T-helper 17 cell (primary cell): ENCODE measurements at places on chromosomes 16 and 17. TPM values are rescaled to one million over a fixed set of nuclear protein-coding genes. Genes with fewer than 3 reads are reported as not detected.

- H3K4me3 ChIP-seq = no peak overlapping the region
- peaks cover 6% of the 10 kb centered on the region for H3K36me3 ChIP-seq
- DNase-seq = no peak
These were observed 77.9 kb downstream of the CCT6B start for GRCh38 chr17:34883106-34884000.

RPH3AL gene
- 1.3 TPM for total RNA-seq

GRCh38 chr17:52181782-52182181 lies 23.3 kb upstream of the CA10 start:
- H3K27ac ChIP-seq = no peak overlapping the region
- H3K27me3 ChIP-seq = peaks cover 20% of the 10 kb centered on the region
- H3K4me1 ChIP-seq = no peaks in the 10 kb centered on the region

CACNG5 gene
- not detected for total RNA-seq

GRCh38 chr17:75047398-75048098 lies 523 bp downstream of the KCTD2 start:
- peak overlapping the region; percentile 89 for H3K27ac ChIP-seq
- no peaks in the 10 kb centered on the region for H3K27me3 ChIP-seq
- no peak for DNase-seq
- peaks cover 28% of the 10 kb centered on the region for H3K4me1 ChIP-seq
- peaks cover 4% of the 10 kb centered on the region for H3K36me3 ChIP-seq

DNA sequence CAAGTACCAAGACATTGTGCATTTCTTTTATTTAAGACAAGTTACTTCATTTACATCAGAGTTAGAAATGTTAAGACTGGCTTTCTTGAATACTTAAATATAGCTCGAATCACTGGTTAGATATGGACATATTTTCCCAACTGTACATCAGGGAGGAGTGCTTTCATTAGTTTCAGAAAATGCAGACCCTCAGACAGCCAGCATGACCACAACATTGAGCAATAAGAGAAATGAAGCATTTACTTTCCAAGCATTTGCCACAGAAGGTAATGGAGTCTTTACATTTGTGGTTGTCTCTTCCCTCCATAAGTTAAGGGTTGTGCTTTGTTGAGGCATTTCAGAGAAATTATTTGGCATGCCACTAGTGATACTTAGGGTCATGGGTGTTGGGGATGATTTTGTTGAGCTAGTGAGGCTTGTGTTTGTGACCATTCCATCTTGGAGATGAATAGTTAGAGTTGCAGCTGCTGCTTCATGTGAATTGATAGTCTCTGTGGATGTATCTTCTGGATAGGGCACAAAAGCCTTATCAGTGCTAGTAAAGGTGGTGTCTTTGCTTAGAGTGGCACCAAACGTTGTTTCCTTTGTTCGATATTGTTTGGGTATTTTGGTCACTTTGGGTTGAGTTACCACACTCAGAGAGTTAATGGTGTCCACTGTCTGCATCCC lies 2.1 kb downstream of the OMG start:
- no peak for DNase-seq
- H3K36me3 ChIP-seq = no peaks in the 10 kb centered on the region
- H3K4me3 ChIP-seq = no peak overlapping the region
- no peaks in the 10 kb centered on the region for H3K27me3 ChIP-seq
- H3K27ac ChIP-seq = no peak overlapping the region

KRT39 gene
- not detected for total RNA-seq

TBC1D3C gene
- total RNA-seq = not detected

- no peaks in the 10 kb centered on the region for H3K27me3 ChIP-seq
- no peaks in the 10 kb centered on the region for H3K36me3 ChIP-seq
- no peak overlapping the region for H3K4me3 ChIP-seq
- no peak overlapping the region for H3K27ac ChIP-seq
- DNase-seq = no peak
These were observed 29.0 kb downstream of the SPAG9 start for GRCh38 chr17:51091635-51092034.

GRCh38 chr16:67161595-67162058 lies 1.9 kb downstream of the FBXL8 start:
- no peaks in the 10 kb centered on the region for H3K36me3 ChIP-seq
- H3K4me1 ChIP-seq = peaks cover 40% of the 10 kb centered on the region
- peaks cover 11% of the 10 kb centered on the region for H3K27me3 ChIP-seq
- H3K27ac ChIP-seq = peak overlapping the region; percentile 21
- DNase-seq = no peak

NRN1L gene
- total RNA-seq = 2.5 TPM

GRCh38 chr17:66548158-66548557 lies 245.7 kb downstream of the PRKCA start:
- H3K27ac ChIP-seq = peak overlapping the region; percentile 47
- H3K4me3 ChIP-seq = peak overlapping the region; percentile 68
- peaks cover 28% of the 10 kb centered on the region for H3K4me1 ChIP-seq
- DNase-seq = no peak

TPSAB1 gene
- not detected for total RNA-seq

GRCh38 chr16:19882186-19882585 lies 2.5 kb downstream of the GPRC5B start:
- H3K27me3 ChIP-seq = peaks cover 26% of the 10 kb centered on the region
- no peak for DNase-seq
- H3K36me3 ChIP-seq = peaks cover 3% of the 10 kb centered on the region
- H3K4me1 ChIP-seq = peaks cover 26% of the 10 kb centered on the region
- H3K27ac ChIP-seq = no peak overlapping the region

GRCh38 chr17:57956291-57957119 lies 1.3 kb upstream of the CUEDC1 start:
- peak overlapping the region; percentile 32 for H3K27ac ChIP-seq
- no peaks in the 10 kb centered on the region for H3K36me3 ChIP-seq

- H3K4me1 ChIP-seq = no peaks in the 10 kb centered on the region
- no peak for DNase-seq
- H3K27ac ChIP-seq = no peak overlapping the region
- no peaks in the 10 kb centered on the region for H3K27me3 ChIP-seq
- peaks cover 5% of the 10 kb centered on the region for H3K36me3 ChIP-seq
- H3K4me3 ChIP-seq = no peak overlapping the region
These were observed 660.9 kb downstream of the MAF start for GRCh38 chr16:78939597-78939996.

GRCh38 chr16:62077998-62078397 lies 41.8 kb upstream of the CDH8 start:
- no peak for DNase-seq
- no peak overlapping the region for H3K4me3 ChIP-seq
- no peaks in the 10 kb centered on the region for H3K4me1 ChIP-seq
- H3K36me3 ChIP-seq = no peaks in the 10 kb centered on the region
- no peaks in the 10 kb centered on the region for H3K27me3 ChIP-seq

DNA sequence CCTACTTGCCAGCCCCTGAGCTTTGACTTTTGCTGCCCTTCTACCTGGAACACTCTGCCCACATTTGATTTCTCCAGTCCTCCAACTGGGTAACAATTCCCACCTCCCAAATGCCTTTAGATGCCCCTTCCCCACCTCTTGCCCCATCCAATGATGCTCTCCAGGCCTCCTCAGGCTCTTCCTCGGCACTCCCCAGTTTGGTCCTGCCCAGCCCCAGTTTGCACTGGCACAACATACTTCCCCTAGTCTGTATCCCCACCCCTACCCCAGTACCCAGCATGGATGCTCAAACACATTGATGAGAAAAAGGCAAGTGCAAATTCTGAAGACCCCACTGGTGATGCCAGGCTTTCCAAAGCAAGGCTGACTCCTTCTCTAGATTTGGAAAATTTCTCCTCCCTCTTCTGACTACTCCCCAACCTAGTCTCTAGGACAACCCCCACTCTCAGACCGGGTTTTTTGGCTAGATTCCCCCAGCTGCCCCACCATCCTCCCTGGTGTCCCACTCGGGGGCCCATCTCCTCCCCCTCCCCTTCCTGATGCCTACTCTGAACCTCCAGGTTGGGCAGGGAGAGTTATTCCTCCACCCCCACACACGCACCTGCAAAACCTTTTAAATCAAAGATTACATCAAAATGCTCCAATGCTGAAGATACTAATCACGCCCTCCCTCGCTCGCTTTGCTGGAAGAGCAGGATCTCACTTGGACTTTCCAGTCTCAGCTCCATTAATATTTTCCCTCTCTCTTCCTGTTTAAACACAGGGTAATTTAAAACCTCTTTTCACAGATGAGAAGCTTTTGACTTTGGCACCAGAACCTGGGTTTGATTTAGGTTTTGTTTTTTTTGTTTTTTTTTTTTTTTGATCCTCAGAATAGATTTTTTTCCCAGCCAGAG lies 94.9 kb downstream of the TMEM132E start:
- H3K4me1 ChIP-seq = peaks cover 2% of the 10 kb centered on the region
- H3K27ac ChIP-seq = no peak overlapping the region
- peaks cover 67% of the 10 kb centered on the region for H3K27me3 ChIP-seq
- H3K36me3 ChIP-seq = no peaks in the 10 kb centered on the region
- no peak for DNase-seq

DNA sequence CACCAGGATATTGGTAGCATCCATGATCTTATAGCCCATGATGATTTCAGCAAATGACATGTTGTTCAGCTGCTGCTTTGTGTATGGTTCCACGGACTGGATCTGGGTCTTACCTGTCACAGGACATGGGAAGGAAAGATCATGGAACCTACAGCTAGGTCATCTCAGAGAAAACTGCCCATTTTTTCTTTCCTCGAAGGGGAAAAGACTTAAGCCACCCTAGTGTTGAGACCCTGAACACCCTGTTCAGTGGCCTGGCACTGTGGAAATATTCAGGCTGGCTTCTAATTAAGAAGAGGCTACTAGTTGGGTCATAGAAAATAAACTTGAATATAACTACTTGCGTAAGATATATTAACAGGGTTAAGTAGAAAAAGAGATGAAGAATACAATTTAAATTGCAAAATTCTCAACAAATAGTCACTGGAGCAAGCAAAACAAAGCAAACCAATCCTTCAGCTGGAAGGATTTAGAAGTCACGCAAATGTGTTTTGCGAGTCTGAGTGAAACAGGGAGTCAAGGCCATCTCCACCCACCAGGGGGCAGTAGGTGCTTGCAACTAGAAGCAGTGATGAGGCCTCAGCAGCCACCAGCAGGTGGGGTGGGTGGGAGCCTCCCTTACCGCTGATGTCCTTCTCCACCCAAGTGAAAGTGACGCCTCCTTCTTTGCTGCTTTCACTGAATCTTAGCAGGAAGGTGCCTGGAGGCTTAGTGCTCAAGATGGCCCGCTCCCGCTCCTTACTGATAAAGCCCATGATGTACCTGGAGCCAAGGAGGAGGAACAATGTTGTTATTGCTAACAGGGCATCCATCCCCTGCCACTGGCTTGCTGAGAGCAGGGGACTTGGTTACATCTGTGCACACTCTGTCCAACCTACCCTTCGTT lies 34.3 kb downstream of the STAT5A start:
- DNase-seq = peak; percentile 93
- H3K27me3 ChIP-seq = no peaks in the 10 kb centered on the region
- H3K4me1 ChIP-seq = peaks cover 15% of the 10 kb centered on the region
- H3K4me3 ChIP-seq = peak overlapping the region; percentile 12

DNA sequence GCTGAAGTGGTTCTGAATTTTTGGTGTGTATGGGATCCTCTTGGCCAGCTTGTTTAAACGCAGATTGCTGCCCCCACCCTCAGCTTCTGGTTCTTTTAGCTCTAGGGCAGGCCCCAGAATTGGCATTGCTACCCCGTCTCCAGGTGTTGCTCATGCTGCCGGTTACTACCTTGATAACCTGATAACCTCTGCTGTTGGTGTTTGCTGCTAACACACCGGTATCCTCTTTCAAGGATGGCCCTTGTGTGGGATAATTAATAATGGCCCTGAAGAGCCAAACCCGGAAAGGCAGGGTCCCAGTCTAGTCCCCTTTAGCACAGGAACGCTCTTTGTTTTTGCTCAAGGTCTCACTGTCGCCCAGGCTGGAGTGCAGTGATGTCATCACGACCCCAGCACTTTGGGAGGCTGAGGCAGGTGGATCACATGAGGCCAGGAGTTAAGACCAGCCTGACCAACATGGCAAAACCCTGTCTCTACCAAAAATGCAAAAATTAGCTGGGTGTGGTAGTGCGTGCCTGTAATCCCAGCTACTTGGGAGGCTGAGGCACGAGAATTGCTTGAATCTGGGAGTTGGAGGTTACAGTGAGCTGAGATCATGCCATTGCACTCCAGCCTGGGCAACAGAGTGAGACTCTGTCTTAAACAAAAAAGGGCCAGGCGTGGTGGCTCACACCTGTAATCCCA lies 1.3 kb upstream of the ST3GAL2 start:
- peak overlapping the region; percentile 92 for H3K4me3 ChIP-seq
- no peak for DNase-seq
- peaks cover 5% of the 10 kb centered on the region for H3K36me3 ChIP-seq
- peaks cover 22% of the 10 kb centered on the region for H3K4me1 ChIP-seq

GRCh38 chr16:3514621-3515020 lies 13.8 kb downstream of the CLUAP1 start:
- H3K27ac ChIP-seq = no peak overlapping the region
- no peak overlapping the region for H3K4me3 ChIP-seq
- H3K4me1 ChIP-seq = peaks cover 22% of the 10 kb centered on the region

DNA sequence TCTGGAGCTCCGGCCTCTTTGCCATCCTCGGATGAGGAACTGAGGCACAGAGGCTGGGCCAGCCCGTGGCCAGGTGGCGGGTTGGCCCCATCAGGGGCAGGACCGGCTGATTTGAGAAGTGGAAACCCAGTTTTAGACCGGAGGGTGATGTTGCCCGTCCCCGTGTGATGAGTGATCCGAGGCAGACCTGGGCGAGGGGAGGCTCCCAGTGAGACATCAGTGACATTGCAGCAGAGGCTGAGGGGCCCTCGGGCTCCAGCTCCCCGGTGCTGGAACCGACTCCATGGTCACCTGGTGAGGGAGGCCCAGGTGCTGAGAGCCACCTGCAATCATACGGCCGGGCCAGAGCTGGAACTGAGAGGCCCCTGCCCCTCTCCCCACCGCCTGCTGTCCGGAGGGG lies 26.9 kb upstream of the CACNA1H start:
- H3K27me3 ChIP-seq = no peaks in the 10 kb centered on the region
- no peak overlapping the region for H3K4me3 ChIP-seq

GRCh38 chr17:66227212-66228045 lies 1.8 kb downstream of the APOH start:
- no peak overlapping the region for H3K27ac ChIP-seq
- no peak overlapping the region for H3K4me3 ChIP-seq
- H3K4me1 ChIP-seq = peaks cover 6% of the 10 kb centered on the region
- peaks cover 15% of the 10 kb centered on the region for H3K27me3 ChIP-seq
- no peak for DNase-seq
- H3K36me3 ChIP-seq = peaks cover 6% of the 10 kb centered on the region

KRTAP4-1 gene
- total RNA-seq = not detected

DNA sequence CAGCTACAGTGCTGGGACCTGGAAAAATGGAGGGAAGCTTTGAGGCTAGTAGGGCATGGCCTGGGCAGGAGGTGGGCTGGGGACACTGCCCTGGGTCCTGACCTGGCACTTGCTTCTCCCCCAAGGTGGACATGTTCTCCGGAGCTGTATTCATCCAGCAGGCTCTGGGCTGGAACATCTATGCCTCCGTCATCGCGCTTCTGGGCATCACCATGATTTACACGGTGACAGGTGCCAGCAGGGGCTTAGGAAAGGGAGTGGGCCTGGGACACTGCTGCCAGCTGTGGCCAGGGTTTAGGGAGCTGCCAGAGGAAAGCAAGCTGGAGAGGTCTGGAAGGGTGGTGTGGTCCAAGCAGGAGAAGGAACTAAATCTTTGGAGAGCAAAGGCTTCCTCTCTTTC lies 3.1 kb downstream of the SLC5A2 start:
- no peaks in the 10 kb centered on the region for H3K27me3 ChIP-seq
- H3K36me3 ChIP-seq = peaks cover 3% of the 10 kb centered on the region
- H3K4me3 ChIP-seq = peak overlapping the region; percentile 94
- H3K27ac ChIP-seq = no peak overlapping the region
- DNase-seq = no peak

CCL4L2 gene
- 0.62 TPM for total RNA-seq

SP2 gene
- 33.2 TPM for total RNA-seq

- no peak for DNase-seq
- peak overlapping the region; percentile 3 for H3K27ac ChIP-seq
- H3K4me3 ChIP-seq = no peak overlapping the region
- H3K27me3 ChIP-seq = no peaks in the 10 kb centered on the region
- H3K36me3 ChIP-seq = peaks cover 2% of the 10 kb centered on the region
These were observed 3.2 kb upstream of the MRPL58 start for GRCh38 chr17:75009139-75009724.
